ENCODE measurements at places on chromosomes 5 and 9. TPM values are rescaled to one million over a fixed set of nuclear protein-coding genes. Genes with fewer than 3 reads are reported as not detected.

The TMC1 gene
- total RNA-seq: 0.54 TPM

The GPR151 gene
- total RNA-seq: not detected

The DNLZ gene
- total RNA-seq: 53.9 TPM

The ARHGEF39 gene
- total RNA-seq: 16.8 TPM

The IL9 gene
- total RNA-seq: not detected

The SLC22A4 gene
- total RNA-seq: 0.78 TPM

- no peak for DNase-seq
Measured at GRCh38 chr5:173423452-173424117, 95.4 kb upstream of the STC2 start.

GRCh38 chr5:35838370-35839042, 18.2 kb upstream of the IL7R start:
- DNase-seq: no peak

DNA sequence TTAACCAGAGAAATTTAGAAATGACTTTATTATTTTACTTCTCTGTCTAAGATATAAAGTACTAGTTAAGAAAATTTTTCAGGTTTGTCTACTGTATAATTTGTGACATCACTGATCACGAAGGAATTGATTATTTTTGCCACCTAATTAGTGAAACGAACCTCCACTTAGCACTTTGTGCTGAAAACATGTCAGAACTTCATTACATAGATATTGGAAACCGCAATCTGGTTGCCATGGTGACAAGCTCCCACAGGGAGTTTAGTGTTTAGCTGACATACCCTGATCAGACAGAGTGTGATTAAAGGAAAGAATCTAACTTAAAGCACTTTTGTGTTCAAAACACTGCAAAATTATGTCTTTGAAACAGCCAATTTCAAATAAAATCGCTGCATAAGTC, 668.4 kb upstream of the CCNG1 start:
- DNase-seq: peak; percentile 3

GRCh38 chr9:85027870-85028269, 358.3 kb downstream of the NTRK2 start:
- no peak for DNase-seq

All from GM23338 (cell line).